ENCODE measurements at places on chromosomes 5 and 9. TPM values are rescaled to one million over a fixed set of nuclear protein-coding genes. Genes with fewer than 3 reads are reported as not detected.

GRCh38 chr5:126998895-126999570, 31.3 kb downstream of the MARCHF3 start:
- no peaks in the 10 kb centered on the region for H3K36me3 ChIP-seq
- H3K27me3 ChIP-seq, result no peaks in the 10 kb centered on the region
- no peak for DNase-seq

Gene SLC4A9
- not detected for total RNA-seq

GRCh38 chr5:115349001-115349817, 52.8 kb upstream of the CCDC112 start:
- H3K27ac ChIP-seq, result no peak overlapping the region
- H3K36me3 ChIP-seq, result no peaks in the 10 kb centered on the region
- no peaks in the 10 kb centered on the region for H3K27me3 ChIP-seq
- H3K4me3 ChIP-seq, result no peak overlapping the region
- H3K4me1 ChIP-seq, result peaks cover 11% of the 10 kb centered on the region

DNA sequence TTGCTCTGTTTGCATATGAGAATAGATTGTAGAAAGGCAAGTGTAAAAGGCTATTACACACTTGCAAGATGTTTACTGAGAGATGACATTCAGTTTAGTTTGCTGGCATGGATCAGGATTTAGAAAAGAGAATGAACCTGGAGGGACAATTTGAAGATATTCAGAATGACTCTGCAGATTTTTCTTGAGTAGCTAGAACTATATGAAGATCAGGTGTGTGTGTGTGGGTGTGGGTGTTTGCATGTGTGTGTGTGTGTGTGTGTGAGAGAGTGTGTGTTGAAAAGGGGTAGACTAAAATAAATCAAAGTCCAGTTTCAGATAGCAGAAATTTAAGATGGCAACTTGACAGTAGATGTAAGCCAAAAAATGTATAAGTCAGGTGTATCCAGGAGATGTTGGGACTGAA, 74.0 kb upstream of the ANXA1 start:
- no peaks in the 10 kb centered on the region for H3K27me3 ChIP-seq
- H3K36me3 ChIP-seq, result no peaks in the 10 kb centered on the region
- H3K4me3 ChIP-seq, result no peak overlapping the region
- H3K27ac ChIP-seq, result no peak overlapping the region
- no peak for DNase-seq

Gene C9orf50
- not detected for total RNA-seq

- no peaks in the 10 kb centered on the region for H3K36me3 ChIP-seq
- no peaks in the 10 kb centered on the region for H3K27me3 ChIP-seq
- H3K4me1 ChIP-seq, result peaks cover 31% of the 10 kb centered on the region
- H3K27ac ChIP-seq, result no peak overlapping the region
- no peak for DNase-seq
Observed at GRCh38 chr9:72872718-72873117, 80.1 kb downstream of the ALDH1A1 start.

Measured in esophagus muscularis mucosa (tissue), 4 donors.